ENCODE measurements at places on chromosomes 7 and 10.

- no peak for DNase-seq
Observed at GRCh38 chr10:34796133-34796532, 19.0 kb downstream of the PARD3 start.

DNA sequence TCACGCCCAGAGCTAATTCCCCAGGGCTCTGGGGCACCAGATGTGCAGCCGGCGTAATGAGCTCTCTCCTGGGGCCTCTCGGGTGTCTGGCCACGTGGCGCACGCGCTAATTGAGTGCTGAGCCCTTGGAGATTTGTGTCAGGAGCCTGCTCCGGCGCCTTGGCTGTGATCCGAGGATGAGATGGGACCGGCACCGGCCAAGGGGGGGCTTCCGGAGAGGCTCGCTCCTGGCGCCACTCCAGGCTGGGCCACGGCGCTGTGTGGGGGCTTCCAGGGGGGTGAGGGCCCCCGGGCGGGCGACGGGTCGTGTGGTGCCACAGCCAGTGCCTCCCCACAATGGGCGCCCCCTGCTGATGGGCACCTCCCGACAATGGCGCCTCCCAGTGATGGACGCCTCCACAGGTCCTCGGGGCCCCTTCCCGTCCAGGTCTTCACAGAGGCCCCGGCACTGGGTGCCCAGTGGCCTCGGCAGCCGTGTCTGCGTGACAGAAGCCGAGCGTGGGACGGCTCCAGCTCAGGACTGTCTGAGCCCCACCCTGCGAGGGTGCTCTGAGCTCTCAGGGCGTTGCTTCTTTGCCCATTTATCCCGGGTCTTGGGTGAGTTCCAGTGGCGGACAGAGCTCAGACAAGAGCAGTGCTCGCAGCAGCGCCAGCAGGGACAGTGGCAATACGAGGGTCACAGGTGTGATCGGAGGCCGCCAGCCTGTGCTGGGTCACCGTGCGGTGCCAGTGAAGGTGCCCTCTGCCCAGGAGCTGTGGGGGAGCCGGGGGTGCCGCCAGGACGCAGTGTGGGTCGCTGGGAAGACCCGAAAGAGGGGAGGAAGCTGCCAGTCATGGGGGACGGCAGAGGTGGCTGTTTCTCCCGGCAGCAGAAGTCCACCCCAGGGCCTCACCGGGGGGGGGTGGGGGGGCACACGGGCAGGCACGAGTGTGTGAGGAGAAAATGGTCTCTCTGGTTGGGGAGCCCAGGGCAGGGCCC lies 8.2 kb upstream of the NKX6-2 start:
- no peak for DNase-seq

- DNase-seq, result no peak
Observed at GRCh38 chr10:36181426-36182178, 539.5 kb upstream of the FZD8 start.

DNA sequence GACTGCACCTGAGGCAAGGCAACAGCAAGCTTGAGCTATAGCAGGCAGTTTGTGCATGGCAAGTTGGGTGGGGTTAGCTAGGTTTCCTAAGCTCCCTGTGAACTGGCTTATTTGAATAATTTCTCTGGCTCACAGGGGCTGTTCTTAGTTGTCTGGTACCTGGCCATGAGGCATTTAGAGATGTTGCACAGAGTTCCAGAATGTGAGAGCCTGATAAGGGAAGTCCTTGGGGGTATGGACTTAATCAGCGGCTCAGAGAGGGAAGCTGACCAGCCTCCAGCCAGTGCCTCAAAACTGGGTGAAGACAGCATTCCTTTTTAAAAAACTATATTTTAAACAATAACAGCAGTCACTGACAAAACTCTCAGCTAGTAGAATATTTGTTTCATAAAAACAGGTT lies 307.4 kb downstream of the FZD1 start:
- no peak for DNase-seq
